Body of pancreas (tissue), 4 donors: ENCODE measurements at places on chromosomes 13 and 19.
A peak's percentile ranks its signal among the peaks of the same experiment; 100 is the strongest.

DNA sequence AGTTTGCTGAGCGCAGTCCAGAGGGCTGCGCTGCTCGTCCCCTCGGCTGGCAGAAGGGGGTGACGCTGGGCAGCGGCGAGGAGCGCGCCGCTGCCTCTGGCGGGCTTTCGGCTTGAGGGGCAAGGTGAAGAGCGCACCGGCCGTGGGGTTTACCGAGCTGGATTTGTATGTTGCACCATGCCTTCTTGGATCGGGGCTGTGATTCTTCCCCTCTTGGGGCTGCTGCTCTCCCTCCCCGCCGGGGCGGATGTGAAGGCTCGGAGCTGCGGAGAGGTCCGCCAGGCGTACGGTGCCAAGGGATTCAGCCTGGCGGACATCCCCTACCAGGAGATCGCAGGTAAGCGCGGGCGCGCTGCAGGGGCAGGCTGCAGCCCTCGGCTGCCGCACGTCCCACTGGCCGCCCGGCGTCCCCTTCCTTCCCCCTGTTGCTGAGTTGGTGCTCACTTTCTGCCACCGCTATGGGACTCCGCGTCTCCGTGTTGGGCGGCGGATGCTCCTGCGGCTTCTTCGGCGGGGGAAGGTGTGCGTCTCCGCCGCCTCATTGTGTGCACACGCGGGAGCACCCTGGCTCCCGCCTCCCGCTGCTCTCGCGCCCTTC is 772 bp downstream of the GPC6 start:
- no peak for DNase-seq

DNA sequence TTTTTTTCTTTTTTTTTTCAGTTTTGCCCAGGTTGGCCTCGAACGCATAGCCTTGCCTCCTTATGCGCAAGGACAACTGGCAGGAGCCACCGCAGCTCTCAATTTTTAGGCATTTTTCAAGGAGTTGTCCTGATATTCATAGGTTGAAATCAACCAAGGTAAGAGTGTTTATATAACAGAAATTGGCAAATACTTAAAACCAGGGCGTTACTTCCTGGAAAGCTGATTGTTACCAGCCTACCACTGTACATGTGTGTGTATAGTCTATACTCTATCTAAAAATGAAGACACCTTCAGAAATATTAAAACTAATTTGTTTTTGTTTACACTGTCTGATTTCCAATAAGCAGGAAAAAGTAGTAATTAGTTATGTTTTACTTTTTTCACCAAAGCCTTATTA is 39.2 kb downstream of the GPC6 start:
- no peak for DNase-seq

- DNase-seq = no peak
Observed at GRCh38 chr13:94169454-94170144, 309.9 kb downstream of the DCT start.

GRCh38 chr19:47447470-47448359 is 24.0 kb downstream of the SLC8A2 start:
- peak; percentile 34 for DNase-seq

DNA sequence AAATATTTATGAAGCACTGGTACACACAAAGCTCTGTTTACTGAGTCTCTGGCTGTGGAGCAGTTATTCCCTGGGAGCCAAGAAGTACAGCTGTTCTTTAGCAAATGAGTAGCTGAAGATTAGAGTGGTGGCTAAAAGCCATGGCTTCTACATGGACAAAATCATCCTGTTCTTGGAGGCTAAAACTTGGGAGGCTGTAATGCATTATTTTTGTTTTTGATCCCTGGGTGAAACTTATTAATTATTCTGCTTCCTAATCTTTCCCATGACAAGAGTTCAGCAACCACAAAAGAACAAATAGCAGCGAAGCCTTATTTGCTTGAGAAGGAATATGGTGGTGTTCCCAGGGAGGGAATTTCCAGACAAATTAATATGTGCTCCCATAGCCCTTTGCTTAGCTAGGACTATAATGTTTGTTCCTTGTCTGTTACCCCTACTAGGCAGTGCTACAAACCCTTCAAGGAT is 109.5 kb downstream of the DCT start:
- DNase-seq = peak; percentile 18

DNA sequence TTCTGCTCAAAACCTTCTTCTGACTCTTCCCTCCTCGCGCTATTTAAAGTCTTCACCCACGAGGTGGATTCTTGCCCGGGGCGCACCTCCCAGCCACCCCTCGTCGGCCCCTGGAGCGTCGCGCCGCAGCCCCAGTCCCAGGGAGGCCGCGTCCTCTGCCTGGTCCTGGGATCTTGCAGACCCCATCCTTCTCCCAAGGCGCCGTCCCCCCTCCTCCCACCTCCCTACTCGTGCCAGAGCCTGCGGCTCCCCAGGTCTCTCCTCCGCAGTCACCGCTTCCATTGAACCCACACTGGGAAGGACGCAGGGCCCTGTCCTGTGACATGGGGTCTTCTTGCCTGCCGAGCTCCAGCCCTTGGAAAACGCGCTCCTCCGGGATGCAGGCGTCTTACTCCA is 486 bp downstream of the ZNF808 start:
- no peak for DNase-seq

DNA sequence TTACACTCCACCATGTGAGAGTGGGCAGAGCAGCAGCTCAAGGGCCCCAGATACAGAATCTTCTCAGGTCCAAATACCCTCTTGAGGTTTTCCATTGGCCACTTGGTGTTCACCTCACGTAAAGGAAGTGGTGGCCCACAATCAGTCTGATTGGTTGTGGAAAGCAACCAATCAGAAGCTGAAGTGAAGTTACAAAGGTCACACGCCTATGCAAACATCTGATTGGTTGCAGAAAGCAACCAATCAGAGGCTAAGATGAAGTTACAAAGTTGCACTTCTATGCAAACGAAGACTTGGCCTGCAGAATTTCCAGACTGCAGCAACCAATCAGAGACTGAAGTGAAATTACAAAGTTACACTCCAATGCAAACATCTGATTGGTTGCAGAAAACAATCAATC is 14.3 kb upstream of the TM9SF2 start:
- DNase-seq = no peak

DNA sequence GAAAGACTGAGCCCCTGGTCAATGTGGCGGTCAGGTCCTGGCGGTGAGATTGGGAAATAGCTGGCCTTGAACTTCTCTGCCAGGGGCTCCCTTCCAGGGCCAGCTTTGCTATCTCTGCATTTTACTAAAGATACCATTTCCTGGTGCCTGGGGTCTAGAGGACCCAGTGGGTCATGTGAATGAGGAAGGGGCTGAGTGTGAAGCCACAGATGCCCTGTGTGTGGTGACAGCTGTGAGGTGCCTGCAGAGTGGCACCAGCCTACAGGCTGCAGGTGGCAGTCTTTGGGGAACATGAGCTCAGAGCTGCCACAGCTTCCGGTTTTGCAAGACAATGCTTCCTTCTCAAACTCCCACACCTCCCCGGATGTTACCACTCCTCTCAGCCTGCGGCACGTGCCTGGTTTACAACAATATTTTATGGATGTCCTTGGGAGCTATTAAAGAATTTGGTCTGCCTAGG is 5.2 kb upstream of the MLNR start:
- peak; percentile 29 for DNase-seq

- DNase-seq = no peak
Observed at GRCh38 chr19:33514885-33515551, 6.6 kb downstream of the PEPD start.
